Stromal cell of bone marrow (primary cell): ENCODE measurements at places on chromosomes 2 and 18.

- no peak for DNase-seq
Observed at GRCh38 chr2:145538661-145539350, 1018.9 kb upstream of the ZEB2 start.

DNA sequence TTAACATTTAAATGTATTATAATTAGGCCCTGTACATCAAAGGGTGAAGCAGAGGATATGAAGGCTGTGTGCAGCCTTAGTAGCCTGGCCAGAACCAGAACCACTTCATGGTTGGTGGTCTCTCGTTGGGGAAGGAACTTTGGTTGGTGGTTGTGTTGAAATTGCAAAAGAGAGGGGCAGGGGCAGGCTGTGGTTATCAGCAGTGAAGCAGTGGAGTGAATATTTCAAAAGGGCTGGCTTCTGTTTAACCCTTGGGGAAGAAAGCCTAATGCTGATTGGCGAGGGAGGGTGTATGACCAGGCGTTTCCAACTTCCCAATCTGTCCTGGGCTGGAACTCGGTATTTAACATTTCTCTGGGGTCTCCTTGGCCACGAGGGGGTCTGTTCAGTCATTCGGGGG is 51.2 kb upstream of the LYPD6B start:
- no peak for DNase-seq

- DNase-seq = no peak
Observed at GRCh38 chr2:44707945-44708660, 233.4 kb upstream of the SIX3 start.

DNA sequence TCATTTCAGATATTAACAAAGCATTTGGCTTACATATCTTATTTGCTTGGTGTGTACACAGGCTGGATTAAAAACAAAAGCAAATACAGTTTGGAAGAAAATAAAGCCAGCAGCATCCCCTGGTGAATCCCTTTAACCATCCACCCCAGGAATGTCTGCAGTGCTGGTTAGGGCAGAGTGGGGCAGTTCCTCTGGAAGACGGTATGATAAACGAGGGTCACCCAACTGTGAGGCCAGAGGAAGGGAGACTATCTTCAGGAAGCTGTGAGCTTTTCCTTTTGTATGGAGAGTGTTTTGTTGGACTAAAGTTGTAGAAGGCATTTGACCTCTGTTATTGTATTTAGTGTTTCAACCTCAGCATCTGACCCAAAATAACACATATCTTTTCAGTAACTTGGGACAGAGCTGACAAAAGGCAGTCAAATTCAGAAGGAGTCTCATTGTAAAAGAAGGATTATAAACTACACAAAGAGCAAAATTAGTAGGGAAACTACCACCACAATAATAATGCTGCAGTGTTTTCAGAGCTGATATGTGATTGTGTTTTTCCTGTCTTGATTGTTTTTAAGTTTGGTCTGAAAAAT is 159.1 kb downstream of the FMNL2 start:
- DNase-seq = no peak

- no peak for DNase-seq
Observed at GRCh38 chr2:167388901-167389300, 500.6 kb downstream of the XIRP2 start.

GRCh38 chr2:174631009-174631981 is 33.7 kb upstream of the WIPF1 start:
- DNase-seq = peak; percentile 75

GRCh38 chr2:37819186-37819585 is 105.9 kb upstream of the RMDN2 start:
- no peak for DNase-seq

DNA sequence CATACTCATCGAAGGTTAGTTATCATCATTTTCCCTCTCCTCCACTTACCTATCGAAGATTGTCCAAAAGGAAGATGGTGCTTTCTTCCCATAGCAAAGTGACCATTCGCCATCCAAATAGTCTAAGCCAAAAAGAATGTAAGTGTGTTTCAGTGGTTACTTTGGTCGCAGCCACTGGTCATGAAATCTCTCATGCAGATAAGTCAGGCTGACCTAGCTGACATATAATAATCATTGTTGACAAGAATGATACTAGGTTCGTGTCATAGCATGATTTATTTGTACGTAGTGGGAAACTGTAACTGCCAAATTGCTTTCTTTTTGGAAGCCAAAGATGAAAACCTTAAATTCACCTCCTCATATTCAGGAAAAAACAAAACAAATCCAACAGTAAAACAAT is 89.6 kb upstream of the PMAIP1 start:
- no peak for DNase-seq

DNA sequence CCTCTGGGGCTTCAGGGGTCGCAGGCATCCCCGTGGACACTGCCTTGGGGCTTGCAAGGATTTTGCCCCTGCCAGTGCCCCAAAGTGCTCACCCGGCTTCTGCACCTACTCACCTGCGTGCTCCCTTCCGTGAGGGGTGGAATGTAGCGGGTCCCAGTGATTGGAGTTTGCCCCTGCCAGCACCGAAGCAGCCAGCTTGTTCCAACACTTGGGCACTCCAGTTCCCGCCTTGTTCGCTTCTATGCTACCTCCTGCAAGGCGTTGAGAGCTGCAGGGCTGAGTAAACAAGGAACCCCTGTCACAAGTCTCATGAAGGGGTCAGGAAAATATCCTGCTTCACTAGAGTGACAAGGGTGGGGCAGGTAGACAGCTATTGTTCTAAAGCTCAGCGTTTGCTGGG is 631.5 kb downstream of the EPHA4 start:
- DNase-seq = no peak

GRCh38 chr2:128792476-128793054 is 473.9 kb upstream of the HS6ST1 start:
- DNase-seq = no peak

DNA sequence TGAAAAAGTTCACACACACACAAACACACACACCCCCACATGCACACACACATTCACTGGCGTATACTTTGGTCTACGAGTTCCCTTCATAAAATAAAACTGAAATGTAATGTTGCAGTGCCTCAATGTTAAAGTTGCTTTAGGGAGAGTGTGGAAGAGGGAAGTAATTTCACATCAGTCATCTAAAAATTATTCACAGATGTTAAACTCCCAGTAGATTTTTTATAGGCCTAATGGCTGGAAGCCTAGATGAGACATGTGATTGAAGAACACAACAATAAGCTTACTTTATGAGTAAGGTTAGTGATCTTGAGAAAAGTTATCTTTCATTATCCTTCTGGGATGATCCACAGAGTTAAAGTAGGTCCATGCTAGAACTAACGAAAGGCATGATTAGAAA is 506.7 kb upstream of the CNTNAP5 start:
- no peak for DNase-seq

DNA sequence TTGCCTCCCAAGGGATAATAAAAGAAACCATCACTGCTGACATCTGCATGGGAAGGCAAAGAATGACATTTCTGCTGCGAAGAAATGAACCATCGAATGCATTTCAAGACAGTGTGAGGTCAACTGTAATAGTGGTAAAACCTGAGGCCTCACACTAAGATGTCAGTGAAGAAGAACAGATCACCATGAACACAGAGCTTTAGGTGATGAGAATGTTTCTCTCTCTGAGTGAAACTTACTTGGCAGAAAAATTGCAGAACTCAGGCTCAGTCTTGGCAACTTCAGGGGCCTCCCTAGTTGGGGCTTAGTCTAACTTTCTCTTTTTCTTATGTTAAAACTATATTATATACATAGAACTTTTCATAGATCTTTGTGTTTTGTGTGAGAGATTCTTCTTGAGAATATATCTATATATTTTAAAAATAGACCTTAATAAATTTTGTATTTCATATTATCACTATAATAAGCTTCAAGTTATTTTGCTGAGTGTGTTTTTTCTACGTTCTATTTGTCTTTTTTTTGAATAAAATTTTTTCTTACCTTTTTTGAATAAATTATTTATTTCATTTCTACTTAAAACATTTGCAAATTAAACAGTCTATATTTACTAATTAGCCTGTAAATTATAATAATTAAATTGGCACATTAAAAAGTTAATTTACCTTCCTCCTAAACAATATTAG is 427.5 kb upstream of the TRIB2 start:
- DNase-seq = no peak

DNA sequence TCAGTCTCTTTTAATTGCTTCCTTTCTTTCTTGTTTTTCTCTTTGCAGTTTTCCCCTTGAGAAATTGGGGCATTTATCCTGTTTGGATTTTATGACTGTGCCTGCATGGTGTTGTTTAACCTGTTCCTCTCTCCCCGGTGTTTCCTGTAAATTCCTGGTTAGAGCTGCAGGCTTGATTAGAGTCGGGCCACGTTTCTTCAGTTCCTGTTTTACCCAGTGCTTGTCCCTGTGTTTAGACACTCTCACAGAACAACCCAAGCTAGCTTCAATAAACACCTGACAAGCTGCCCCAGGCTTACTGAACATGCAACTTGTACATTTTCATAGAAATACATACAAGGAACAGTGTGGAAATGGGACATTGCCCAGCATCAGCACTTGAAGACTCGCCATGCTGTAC is 53.9 kb downstream of the NGEF start:
- no peak for DNase-seq

GRCh38 chr18:10114717-10115463 is 201.1 kb downstream of the VAPA start:
- no peak for DNase-seq

DNA sequence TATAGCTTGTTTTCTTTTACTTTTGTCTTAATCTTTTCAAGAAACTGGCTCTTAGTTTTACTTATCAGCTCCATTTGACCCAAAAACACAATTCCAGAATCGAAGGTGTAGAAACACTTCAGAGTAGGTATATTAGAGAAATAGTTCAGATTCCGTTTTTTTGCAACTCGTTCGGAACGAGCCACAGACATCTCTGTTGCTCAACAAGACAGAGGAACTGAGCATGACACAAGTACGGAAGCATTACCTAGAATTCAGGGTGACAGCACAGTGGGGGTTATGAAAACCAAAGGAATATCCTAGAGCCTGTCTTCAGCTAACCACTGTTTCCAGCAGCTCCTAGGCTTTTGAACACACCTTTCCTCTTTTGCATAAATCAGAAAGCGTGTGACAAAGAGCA is 5.0 kb downstream of the HRH4 start:
- no peak for DNase-seq

GRCh38 chr18:37536656-37537055 is 28.9 kb downstream of the CELF4 start:
- DNase-seq = no peak

DNA sequence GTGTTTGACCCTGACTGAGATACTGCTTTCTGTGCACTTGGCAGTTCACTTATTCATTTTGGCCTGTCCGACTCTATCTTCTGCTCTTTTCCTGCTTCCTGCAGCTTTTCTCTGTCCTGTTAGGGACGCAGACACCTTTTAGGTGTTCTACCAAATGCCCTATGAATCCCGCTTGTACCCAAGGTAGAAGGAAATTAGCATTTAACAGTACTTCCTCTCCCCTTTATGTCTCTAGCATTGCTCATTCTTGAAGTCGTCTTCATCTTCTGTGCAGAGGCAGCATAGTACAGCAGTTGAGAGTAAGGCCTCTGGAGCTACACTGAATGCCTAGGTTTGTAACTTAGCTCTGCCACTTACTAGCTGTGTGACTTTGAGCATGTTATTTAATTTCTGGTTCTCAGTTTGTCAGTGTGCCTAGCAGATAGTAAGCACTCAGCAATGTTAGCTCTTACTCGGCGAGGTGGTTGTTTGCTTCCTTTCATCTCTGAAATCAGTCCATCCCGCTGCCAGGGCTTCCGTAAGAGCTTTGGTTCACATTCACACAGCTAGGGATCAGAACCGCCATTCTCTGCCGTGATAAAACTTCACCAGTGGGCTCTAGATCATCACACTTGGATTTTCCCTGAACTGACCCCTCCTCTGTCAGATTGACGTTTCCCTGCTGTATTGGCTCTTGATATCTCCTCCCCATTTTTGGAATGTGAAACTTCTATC is 1.4 kb downstream of the CCT7 start:
- no peak for DNase-seq

DNA sequence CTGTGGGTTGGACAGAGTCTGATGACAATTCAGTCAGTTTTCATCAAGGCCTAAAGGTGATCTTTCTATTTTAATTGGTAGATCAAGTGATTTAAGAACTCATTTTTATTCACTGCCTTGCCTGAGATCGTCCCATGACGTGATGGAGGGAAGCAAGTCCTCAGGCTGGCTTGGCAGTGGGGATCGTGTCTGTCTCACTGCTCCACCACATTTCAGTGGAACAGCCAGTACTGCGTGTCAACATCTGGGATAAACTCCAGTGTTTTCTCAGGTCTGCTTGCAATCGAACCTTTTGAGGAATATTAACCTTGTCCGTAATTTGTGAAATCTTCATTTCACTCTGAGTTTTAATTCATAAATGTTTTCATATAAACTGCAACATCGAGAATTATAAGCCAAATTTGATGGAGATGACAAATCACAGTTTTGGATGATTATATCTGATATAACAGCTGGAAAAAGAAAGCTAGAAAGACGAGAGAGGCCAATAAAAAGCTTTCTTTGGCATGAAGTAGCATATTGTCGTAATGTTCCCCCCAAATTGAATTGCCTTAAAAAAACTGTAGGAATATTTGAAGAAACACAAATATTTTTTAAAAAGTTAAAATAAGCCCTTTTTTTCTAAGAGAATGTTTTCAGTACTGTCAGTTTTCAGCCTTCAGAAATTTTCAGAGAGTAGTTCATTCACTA is 414.7 kb upstream of the SPRED2 start:
- DNase-seq = no peak
